CD4-positive, alpha-beta T cell (primary cell): ENCODE measurements at places on chromosomes 7 and 10.

DNA sequence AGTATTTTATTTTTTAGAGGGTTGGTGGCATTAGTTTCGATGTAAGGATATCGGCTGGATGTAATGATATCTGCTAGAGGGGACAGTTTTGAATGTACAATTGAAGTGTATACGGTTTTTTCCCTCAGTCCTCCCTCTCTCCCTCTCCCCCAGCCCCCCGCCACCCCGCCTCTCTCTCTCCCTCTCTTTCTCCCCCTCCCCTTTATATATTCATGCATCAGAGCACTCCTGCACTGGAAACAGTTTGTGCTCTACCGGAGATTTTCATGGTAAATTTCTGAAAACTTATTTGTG lies 1.6 kb downstream of the GLCCI1 start:
- DNase-seq = no peak

DNA sequence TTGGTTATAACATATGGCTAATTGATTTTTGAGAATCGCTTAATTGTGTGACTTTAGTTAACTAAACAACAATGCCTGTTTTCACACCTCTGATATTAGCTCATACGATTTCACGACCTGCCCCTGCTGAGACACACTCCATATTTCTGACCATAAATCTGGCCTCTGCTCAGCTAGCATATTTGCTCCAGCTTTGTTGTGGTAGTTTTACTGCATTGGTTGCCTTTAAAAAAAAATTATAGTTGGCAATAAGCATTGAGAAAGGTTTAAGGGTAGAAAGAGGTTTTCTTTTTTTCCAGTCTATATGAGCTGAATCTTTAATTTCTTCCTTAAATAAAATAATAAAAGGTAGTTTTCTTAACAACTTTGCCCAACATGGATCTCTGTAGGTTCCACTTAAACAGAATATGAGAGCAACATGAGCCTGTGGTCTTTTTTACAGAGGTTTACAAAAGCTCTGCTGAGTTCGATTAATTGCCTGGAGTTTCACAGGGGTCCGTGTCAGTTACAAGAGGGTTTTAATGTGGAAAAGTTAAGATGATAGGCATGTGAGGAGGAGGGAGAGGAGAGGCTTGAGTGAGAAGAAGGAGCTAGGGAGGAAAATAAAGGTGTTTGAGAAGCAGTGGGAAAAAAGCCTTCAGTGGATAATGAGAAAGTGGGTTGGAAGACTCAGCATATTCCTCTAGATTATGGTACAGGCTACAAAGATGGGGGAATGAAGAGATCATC lies 318.2 kb downstream of the CXCL12 start:
- no peak for DNase-seq

GRCh38 chr7:116095396-116095795 lies 64.8 kb upstream of the TFEC start:
- DNase-seq = no peak

GRCh38 chr7:89926701-89927100 lies 227.6 kb upstream of the STEAP1 start:
- DNase-seq = no peak

DNA sequence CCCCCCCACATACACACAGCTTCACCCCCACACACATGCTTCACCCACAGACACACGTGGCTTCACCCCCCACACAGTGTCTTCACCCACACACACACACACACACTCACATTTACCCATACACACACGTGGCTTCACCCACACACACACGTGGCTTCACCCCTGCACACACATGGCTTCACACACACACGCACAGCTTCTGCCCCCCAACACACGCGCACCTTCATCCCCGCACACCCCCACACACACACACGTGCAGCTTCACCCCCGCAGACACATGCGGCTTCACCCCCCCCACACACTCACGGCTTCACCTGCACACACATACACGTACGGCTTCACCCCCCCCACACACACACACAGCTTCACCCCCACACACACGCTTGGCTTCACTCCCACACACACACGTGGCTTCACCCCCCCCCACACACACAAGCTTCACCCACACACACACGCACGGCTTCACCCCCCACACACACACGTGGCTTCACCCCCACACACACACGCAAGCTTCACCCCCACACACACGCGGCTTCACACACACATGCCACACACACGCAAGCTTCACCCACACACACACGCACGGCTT lies 82.4 kb downstream of the NKX6-2 start:
- DNase-seq = no peak

GRCh38 chr7:71854546-71855397 lies 557.4 kb downstream of the CALN1 start:
- DNase-seq = no peak

DNA sequence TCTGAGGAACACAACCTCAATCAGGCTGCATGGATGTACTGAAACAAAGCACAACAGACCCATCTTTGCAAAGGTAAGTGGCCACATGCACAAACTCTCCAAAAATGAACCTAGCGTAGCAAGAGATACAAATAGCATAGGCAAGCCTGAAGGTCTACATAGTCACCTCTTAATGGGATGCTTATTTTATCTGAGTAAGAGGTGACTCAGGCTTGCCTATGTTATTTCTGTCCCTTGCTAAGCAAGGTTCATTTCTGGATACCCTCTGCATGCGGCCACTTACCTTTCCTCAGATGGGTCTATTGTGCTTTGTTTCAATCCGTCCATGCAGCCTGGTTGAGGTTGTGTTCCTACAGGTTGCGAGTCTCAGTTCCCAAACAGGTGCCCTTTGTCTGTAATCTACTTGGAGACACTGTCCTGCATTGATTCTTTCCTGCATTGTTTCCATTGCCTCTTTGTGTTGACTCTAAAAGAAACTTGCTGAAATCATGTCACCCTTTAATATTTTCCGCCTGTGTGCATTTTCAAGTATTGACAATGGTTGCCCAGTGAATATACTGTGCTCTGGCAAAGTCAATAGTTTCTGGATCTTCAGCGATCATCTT lies 291.8 kb upstream of the LYZL1 start:
- no peak for DNase-seq

DNA sequence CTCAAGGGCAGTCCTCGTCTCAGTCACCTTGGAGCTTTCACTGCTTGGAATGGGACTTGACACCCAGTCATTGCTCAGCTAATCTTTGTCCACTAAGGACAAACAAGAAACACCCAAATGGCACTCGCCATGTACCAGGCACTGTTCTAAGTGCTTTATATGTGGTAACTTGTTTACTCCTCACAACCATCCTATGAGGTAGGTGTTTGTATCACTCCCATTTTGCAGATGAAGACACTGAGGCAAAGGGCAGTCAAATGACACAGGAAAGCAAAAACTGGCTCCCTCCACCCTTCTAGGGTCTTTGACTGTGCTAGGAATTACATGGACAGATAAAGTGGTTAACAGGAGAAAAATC lies 24.7 kb downstream of the DNAJB12 start:
- no peak for DNase-seq

DNA sequence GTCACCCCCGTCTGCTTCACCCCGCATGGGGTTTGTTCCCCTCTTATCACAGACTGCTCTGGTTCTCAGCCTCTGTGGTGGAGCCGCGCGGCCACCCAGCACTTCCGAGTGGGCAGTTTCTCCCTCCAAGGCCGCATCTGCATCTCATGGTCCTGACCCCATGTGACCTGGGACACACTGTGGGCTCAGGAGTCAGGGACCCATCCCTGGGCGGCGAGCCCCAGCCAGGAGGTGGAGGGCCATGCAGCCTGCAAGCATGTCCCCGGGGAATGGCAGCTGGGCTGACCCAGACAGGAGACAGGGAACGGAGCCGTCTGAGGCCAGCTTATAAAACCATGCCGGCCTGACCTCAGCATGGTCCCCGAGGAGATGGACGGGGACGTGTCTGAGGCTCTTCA lies 25.2 kb upstream of the TTYH3 start:
- no peak for DNase-seq

DNA sequence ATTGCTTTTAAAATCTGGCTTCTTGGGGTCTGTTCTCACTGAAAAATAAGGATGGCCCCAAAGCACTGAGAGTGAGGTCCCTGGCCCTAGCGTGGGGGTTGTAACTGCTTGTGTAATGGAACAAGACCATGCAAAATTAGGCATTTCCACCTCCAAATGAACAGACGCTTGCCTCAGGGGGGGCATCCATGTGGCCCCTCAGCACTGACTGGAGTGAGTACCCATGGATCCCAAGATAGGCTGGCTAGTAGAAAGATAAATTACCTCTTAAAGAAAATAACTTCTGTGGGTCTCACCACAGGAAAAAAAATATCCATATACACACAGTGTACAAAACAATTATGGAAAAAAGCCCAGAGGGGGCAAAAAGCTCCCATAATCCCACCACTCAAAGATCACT lies 15.2 kb upstream of the CPA1 start:
- no peak for DNase-seq

DNA sequence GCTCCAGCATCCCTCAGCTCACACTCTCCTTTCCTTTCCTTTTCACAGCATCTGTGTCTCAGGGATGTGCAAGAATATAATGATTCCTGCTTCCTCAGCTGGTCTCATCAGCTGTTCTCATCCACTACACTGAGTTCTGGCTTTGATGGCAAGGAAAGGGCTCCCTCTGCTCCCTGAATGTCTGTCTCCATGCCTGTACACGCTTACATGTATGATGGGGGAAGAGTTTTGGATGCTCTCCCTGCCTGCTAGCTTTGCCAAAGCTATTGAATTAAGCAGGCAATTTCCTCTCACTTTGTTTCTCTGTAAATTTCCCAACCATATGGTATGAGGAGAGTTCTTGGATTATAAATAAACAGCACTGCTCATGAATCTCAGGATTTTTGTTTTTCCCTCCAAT lies 254.5 kb downstream of the SORCS3 start:
- DNase-seq = no peak

GRCh38 chr7:148704189-148704588 lies 5.5 kb downstream of the CUL1 start:
- DNase-seq = no peak

GRCh38 chr10:1120801-1121211 lies 64.6 kb downstream of the WDR37 start:
- DNase-seq = no peak

DNA sequence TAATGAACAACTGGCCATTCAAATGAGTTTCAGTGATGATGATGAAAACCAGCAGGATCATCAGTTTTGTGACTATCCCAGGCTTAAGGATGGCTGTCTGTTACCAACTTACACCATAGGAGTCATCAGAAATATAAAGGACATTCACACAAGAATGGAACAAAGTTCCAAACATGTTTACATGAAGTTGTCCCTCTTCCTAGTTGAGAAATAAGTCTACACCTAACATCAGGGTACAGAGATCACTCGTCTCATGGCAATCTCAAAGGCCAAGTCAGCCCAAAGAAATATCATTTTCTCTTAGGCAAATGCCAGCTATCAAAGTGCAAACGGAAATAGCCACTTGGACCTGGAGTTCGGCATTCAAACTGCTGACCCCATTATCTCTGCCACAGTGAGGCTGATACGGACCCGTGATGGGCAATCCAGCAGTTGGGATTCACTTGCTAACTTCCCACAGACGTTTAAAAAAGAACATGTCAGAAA lies 53.0 kb downstream of the CREB3L2 start:
- no peak for DNase-seq

- no peak for DNase-seq
Observed at GRCh38 chr7:25742316-25742715, 409.7 kb upstream of the NFE2L3 start.

- DNase-seq = no peak
Observed at GRCh38 chr10:104445359-104445758, 91.7 kb downstream of the CFAP58 start.

- no peak for DNase-seq
Observed at GRCh38 chr7:100825751-100826513, 1.4 kb downstream of the EPHB4 start.

GRCh38 chr7:27941522-27941921 lies 201.6 kb downstream of the TAX1BP1 start:
- no peak for DNase-seq

DNA sequence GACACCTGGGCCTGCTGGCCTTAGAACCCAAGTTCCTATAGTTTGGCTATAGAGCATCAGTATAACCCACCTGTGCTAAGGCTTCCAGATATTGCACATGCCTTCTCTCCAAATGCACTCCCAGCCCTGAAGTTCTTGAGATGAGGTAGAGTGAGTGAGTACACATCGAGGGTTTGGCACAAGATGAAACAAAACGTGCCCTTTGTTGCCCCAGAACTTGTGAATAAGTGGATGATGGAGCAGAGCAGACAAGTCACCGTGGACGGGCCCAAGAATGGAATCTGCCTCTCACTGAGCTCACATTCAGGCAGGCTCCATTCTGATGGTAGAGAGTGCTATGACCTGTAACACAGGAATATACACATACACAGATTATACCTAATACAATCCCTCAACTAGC lies 73.0 kb upstream of the STK17A start:
- DNase-seq = no peak

GRCh38 chr7:90461219-90461618 lies 8.2 kb upstream of the PTTG1IP2 start:
- DNase-seq = no peak

- DNase-seq = no peak
Observed at GRCh38 chr7:135184254-135184841, 13.8 kb upstream of the CYREN start.

DNA sequence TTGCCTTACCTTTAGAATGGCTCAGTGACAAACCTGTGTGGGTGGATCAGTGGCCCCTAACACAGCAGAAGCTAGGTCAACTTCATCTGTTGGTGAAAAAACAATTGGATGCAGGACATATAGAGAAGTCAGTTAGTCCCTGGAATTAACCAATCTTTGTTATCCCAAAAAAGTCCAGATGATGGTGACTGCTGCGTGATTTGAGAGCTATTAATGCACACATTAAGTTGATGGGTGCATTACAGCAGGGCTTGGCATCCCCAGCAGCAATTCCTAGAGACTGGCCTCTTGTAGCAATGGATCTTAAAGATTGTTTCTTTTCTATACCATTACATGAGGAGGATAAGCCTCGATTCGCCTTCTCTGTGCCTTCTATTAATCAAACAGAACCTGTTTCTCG lies 33.3 kb downstream of the OR13A1 start:
- no peak for DNase-seq
